ENCODE measurements at places on chromosomes 5 and 9. TPM values are rescaled to one million over a fixed set of nuclear protein-coding genes. Genes with fewer than 3 reads are reported as not detected.

GRCh38 chr9:36874921-36875320, 159.1 kb downstream of the PAX5 start:
- no peak for ATAC-seq

ANKDD1B gene
- total RNA-seq = 2.6 TPM

GRCh38 chr9:20713172-20713571, 29.1 kb downstream of the FOCAD start:
- no peak for ATAC-seq

ANKRD34B gene
- 0.04 TPM for total RNA-seq

PSD2 gene
- 8.4 TPM for total RNA-seq

DNA sequence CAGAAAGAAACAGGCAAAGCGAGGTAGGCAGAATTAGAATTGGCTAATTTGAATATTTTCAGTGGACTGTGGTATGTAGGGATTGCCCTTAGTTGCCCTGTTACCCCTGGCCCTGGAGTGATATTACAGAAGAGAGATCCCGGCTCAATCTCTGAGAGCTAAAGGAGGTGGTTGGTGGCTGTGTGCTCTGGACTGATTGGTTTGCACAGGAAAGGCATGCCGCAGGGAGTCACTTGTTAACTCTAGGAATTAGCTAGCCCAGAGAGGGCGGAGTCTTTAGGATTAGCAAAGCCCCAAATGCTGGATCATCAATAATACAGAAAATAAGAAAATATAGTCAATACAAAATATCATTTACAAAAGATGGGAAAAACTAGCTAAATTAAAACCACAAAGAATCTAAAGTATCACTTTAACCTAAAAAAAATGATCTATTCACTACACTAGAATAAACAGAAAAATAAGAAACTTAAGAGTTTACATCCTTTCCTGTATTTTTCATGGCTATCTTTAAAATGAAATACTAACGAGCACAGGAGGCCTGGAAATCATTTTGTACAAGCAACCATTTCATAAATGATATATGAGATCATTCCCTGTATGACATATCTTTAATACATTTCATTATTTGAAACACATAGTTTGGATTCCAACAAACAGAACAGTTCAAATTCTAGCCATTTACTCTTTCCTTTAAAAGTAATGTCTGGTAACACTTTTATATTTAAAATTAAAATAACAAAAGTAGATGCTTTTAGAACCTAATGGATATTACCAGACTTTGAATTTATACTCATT, 71.1 kb downstream of the GNAQ start:
- no peak for ATAC-seq

Data from motor neuron (in vitro differentiated cells).